ENCODE measurements at places on chromosomes 1 and 21. TPM values are rescaled to one million over a fixed set of nuclear protein-coding genes. Genes with fewer than 3 reads are reported as not detected.

Gene SAMD13
- total RNA-seq: under 0.01 TPM

Gene GSTM5
- total RNA-seq: 2.1 TPM

Gene PPFIA4
- total RNA-seq: 8.0 TPM

Gene ATP6V1G3
- total RNA-seq: 0.36 TPM

Gene FCRL4
- total RNA-seq: not detected

Gene KPRP
- total RNA-seq: not detected

Gene OR2L2
- under 0.01 TPM for total RNA-seq

DNA sequence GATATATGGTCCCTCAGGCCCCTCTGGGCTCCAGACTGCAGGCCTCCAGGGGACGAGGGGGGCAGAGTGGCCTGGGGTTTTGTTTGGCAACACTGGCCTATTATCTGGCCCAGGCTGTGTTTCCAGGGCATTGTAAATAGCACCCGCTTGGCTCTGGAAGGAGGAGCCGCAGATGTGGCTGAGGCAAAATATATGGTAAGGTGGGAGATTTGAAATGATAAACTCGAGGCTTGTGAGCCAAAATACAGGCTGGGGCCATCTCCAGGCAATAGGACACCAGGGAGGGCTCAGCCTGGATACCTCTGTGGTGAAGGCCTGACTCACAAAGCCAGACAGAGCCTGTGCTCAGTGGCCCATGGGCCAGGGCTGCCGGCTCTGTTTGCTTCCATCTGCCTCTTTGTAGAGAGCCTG is 14.0 kb downstream of the NAV1 start:
- peaks cover 59% of the 10 kb centered on the region for H3K4me1 ChIP-seq
- no peak overlapping the region for H3K4me3 ChIP-seq

GRCh38 chr1:234969011-234969441 is 159.6 kb downstream of the TOMM20 start:
- DNase-seq: no peak
- H3K27me3 ChIP-seq: no peaks in the 10 kb centered on the region
- no peak overlapping the region for H3K4me3 ChIP-seq
- H3K4me1 ChIP-seq: peaks cover 50% of the 10 kb centered on the region
- H3K27ac ChIP-seq: peak overlapping the region; percentile 95
- H3K36me3 ChIP-seq: no peaks in the 10 kb centered on the region

- no peaks in the 10 kb centered on the region for H3K36me3 ChIP-seq
- H3K4me3 ChIP-seq: no peak overlapping the region
- H3K27ac ChIP-seq: no peak overlapping the region
- DNase-seq: no peak
- H3K4me1 ChIP-seq: peaks cover 21% of the 10 kb centered on the region
- no peaks in the 10 kb centered on the region for H3K27me3 ChIP-seq
These were observed 8.3 kb upstream of the CACYBP start for GRCh38 chr1:174991473-174991872.

- no peaks in the 10 kb centered on the region for H3K36me3 ChIP-seq
- no peak for DNase-seq
- H3K4me1 ChIP-seq: peaks cover 19% of the 10 kb centered on the region
- H3K4me3 ChIP-seq: peak overlapping the region; percentile 31
- no peaks in the 10 kb centered on the region for H3K27me3 ChIP-seq
These were observed 849.8 kb downstream of the USP25 start for GRCh38 chr21:16579538-16579937.

DNA sequence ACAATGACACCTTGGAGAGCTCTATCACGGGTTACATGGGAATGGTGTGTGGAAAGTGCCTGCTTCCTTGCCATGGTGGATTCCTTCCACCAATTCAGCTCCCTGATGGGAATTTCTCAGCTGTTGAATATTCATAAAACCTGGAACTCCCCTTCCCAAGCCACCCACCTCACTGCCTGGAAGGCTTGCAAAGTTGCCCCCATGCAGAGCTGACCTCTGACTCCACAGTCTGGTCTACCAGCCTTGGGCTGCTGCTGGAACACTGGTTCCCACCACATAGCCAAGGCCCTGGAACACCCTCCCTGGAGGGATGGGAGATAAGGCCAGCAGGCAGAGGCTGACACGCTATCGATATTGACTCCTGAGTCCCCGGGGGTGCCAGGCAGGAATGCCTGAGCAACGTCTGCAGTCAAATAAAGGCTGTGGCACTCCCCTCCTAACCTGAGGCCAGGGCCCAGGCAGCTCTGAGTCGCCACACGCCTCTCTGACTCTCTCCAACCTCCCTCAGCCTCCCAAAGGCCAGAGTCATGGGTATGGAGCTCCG is 8.8 kb downstream of the CCDC24 start:
- H3K4me1 ChIP-seq: no peaks in the 10 kb centered on the region
- no peak overlapping the region for H3K27ac ChIP-seq
- H3K4me3 ChIP-seq: no peak overlapping the region

DNA sequence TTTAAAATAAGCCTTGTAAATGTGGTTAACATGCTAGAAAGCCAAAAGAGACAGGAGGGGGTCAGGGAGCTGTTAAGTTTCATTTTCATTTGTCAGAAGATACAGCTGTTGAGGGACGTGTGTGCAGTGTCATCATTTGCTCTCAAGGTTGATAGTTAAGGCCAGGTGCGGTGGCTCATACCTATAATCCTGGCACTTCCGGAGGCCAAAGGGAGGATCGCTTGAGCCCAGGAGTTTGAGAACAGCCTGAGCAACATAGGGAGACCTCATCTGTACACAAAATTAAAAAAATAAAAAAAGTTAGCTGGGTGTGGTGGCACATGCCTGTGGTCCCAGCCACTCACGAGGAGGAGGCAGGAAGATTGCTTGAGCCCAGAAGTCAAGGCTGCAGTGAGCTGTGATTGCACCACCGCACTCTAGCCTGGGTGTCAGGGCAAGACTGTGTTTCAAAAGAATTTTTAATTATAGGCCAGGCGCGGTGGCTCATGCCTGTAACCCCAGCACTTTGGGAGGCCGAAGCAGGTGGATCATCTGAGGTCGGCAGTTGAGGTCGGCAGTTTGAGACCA is 22.7 kb downstream of the ZBTB8OS start:
- no peak overlapping the region for H3K4me3 ChIP-seq
- H3K36me3 ChIP-seq: peaks cover 13% of the 10 kb centered on the region
- H3K27me3 ChIP-seq: no peaks in the 10 kb centered on the region
- H3K4me1 ChIP-seq: no peaks in the 10 kb centered on the region

- peaks cover 17% of the 10 kb centered on the region for H3K4me1 ChIP-seq
- no peaks in the 10 kb centered on the region for H3K27me3 ChIP-seq
- peaks cover 7% of the 10 kb centered on the region for H3K36me3 ChIP-seq
- DNase-seq: no peak
- no peak overlapping the region for H3K27ac ChIP-seq
These were observed 94.4 kb upstream of the KRTAP19-8 start for GRCh38 chr21:31132574-31133242.

GRCh38 chr1:150080784-150081183 is 13.2 kb downstream of the VPS45 start:
- H3K27me3 ChIP-seq: no peaks in the 10 kb centered on the region
- H3K4me3 ChIP-seq: no peak overlapping the region
- no peak overlapping the region for H3K27ac ChIP-seq
- no peak for DNase-seq
- H3K4me1 ChIP-seq: no peaks in the 10 kb centered on the region

- H3K36me3 ChIP-seq: no peaks in the 10 kb centered on the region
- peak overlapping the region; percentile 30 for H3K27ac ChIP-seq
- peaks cover 20% of the 10 kb centered on the region for H3K4me1 ChIP-seq
- peak overlapping the region; percentile 21 for H3K4me3 ChIP-seq
These were observed 6.3 kb upstream of the FOXD2 start for GRCh38 chr1:47431534-47431933.

DNA sequence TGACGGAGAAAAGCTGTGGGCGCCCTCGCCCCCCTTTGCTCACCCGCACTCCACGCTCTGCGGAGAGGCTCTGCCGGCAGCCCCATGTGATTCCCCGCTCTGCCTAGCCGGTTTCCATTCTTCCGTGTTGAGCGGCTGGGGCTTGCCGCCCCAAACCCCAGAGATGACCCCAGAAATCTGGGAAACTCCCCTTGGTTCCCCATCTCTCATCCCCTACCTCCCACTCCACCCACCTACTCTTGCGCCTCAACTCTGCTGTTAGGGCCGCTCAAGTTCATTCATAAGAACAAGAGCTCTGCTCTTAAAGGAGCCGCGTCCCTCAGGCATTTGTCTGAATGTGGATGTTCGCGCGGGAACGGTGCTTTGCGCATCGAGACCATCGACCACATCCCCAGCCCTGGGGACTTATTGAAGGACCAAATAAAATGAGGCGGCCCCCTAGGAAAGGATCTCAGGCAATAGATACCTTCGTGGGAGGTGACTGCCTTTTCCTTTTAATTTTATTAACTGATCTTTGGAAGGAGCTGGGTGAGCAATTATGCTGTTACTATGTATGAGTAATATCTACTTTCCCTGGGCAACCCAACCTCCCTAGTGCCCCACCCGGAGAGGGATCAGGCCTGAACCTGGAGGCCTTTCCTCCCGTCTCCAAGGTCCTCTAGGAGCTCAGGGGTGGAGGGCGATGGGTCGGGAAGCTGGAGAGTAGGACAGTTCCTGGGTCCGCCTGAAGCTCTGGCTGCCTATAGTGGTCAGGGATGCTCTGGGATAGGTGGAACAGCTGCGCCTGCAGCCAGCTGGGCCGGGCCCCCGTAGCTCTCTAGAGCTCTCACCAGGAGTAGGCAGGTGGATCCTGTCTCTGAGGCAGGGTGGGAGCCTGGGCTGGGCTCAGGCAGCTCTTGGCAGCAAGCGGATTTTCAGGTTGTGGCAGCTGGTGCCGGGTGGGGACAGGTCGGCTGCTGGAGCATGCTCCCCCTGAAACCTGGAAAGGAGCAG is 898 bp downstream of the MFSD2A start:
- DNase-seq: peak; percentile 97
- H3K27ac ChIP-seq: peak overlapping the region; percentile 78
- H3K4me1 ChIP-seq: peaks cover 24% of the 10 kb centered on the region
- peaks cover 24% of the 10 kb centered on the region for H3K36me3 ChIP-seq
- H3K27me3 ChIP-seq: no peaks in the 10 kb centered on the region
- H3K4me3 ChIP-seq: peak overlapping the region; percentile 88

DNA sequence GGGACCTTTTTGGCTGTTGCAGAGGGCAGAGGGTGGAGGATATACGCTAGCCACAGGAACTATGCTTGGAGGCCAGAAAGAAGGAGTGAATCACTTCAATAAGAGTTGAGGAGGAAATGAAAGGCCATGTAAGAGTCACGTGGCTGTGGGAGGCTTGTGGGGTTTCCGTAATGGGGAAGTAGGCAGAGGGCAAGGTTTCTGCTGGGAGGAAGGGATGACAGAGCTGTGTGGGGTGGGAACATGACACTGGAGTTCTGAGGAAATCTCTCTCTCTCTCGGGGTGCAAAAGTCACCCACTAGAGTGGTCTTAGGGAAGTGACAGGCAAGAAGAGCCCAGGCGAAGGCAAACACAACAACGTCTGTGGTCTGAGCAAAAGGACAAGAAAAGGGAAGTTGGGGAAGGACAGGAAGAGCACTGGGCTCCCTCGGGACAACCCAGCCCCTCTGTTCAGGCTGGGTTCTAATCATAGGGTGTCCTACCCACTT is 3.9 kb upstream of the CD1C start:
- DNase-seq: no peak
- H3K27me3 ChIP-seq: no peaks in the 10 kb centered on the region
- no peak overlapping the region for H3K27ac ChIP-seq
- no peaks in the 10 kb centered on the region for H3K36me3 ChIP-seq
- H3K4me1 ChIP-seq: no peaks in the 10 kb centered on the region

GRCh38 chr1:170376801-170377385 is 155.1 kb upstream of the GORAB start:
- no peak overlapping the region for H3K27ac ChIP-seq
- no peaks in the 10 kb centered on the region for H3K27me3 ChIP-seq
- no peak overlapping the region for H3K4me3 ChIP-seq
- DNase-seq: peak; percentile 27
- H3K4me1 ChIP-seq: no peaks in the 10 kb centered on the region

DNA sequence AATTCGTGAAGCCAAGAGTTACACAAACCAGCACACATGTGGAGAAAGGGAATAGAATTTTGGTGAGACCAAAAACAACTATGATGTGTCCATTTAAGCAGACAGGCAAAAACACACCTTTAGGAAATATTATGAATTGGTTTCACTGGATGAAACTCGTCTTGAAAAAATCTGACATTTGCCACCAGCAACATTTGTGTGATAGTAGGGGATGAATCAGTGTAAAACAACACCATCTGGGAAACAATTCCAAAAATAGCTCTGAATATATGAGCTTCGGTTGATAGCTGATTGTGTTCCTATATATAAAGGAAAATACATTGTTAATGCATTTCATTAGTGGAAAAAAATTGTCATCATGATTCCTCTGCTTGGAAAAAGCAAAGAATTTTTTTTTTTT is 327.8 kb downstream of the PAPPA2 start:
- H3K4me1 ChIP-seq: no peaks in the 10 kb centered on the region
- no peak overlapping the region for H3K27ac ChIP-seq
- H3K27me3 ChIP-seq: no peaks in the 10 kb centered on the region
- H3K36me3 ChIP-seq: no peaks in the 10 kb centered on the region
- H3K4me3 ChIP-seq: no peak overlapping the region

DNA sequence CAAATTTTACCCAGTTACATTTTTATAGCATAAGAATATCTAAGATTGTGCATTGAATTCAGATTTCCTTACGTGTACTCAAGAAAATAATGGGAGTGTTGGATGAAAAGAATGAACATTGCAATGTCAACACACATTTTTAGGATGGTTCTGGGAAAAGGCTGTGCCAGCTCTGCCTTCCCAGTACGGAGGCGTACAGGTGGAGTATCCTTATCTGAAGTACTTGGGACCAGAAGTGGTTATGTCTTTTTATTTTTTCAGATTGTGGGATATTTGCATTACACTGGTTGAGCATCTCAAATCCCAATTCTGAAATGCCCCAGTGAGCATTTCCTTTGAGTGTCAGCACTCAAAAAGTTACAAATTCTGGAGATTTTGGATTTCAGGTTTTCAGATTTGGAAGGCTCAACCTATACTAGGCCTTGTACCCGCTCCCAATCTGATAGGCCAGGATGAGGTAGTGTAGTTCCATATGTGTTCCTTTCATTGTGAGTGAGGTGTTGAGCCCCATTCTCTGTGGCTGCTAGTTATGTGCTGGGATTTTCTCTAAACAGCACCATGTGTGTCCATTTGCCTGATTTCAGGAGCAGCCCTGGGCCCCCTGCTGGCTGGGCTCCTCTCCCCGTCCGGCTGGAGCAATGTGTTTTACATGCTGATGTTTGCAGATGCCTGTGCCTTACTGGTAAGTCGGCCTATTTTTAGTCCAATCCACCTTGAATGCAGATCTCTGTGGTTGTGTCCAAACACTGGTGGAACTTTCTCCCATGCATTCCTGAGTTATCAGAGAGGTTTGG is 60.8 kb downstream of the SLC37A1 start:
- no peaks in the 10 kb centered on the region for H3K36me3 ChIP-seq
- H3K27me3 ChIP-seq: no peaks in the 10 kb centered on the region
- H3K4me1 ChIP-seq: no peaks in the 10 kb centered on the region
- peak; percentile 86 for DNase-seq

GRCh38 chr21:32087447-32087846 is 191.4 kb downstream of the MIS18A start:
- no peaks in the 10 kb centered on the region for H3K36me3 ChIP-seq
- no peak overlapping the region for H3K4me3 ChIP-seq
- H3K27me3 ChIP-seq: no peaks in the 10 kb centered on the region
- H3K4me1 ChIP-seq: no peaks in the 10 kb centered on the region
- H3K27ac ChIP-seq: no peak overlapping the region

All from osteoblast (primary cell).